Smooth muscle cell of trachea (primary cell): ENCODE measurements at places on chromosomes 11 and 22. TPM values are rescaled to one million over a fixed set of nuclear protein-coding genes. Genes with fewer than 3 reads are reported as not detected.

NLRP14 gene
- 0.17 and 0.29 TPM in 2 replicates for total RNA-seq

SYT13 gene
- not detected in 2 replicates for total RNA-seq

UPK2 gene
- total RNA-seq: not detected in 2 replicates

DERL3 gene
- total RNA-seq: 0.17 TPM in 1 of 2 replicates, not detected in the other

TBX1 gene
- total RNA-seq: 0.17 and 0.44 TPM in 2 replicates

POU2AF2 gene
- total RNA-seq: not detected in 2 replicates

OR5B21 gene
- total RNA-seq: not detected in 2 replicates
